Activated CD8-positive, alpha-beta memory T cell treated with anti-CD3 and anti-CD28 coated beads, Interleukin-2, amount 50 U/mL, for 4 hours (primary cell): ENCODE measurements at places on chromosomes 7 and 10.

- no peak for DNase-seq
These were observed 13.9 kb downstream of the CREB3L2 start for GRCh38 chr7:137987968-137988367.

GRCh38 chr10:24475598-24475997 is 248.1 kb downstream of the ARHGAP21 start:
- no peak for DNase-seq

GRCh38 chr10:19168584-19168983 is 120.0 kb downstream of the MALRD1 start:
- no peak for DNase-seq

DNA sequence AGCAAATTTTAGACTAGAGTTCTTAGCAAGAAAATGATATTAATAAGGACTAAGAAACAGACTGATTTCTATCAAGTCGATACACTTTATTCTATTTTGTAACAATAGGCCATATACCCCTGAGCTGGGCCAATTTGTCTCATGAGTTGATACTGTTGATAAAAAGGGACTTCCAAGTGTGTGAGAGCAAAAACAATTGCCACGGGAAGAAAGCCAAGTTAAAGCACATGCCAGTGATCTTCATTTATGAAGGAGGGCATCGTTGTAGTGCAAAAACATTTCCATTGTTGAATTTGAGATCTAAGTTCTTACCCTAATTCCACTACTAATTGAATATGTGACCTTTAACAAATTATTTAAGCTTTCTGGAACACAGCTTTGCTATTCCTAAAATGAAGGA is 119.9 kb downstream of the CNOT4 start:
- DNase-seq, result no peak

- DNase-seq, result no peak
These were observed 26.9 kb downstream of the WIPI2 start for GRCh38 chr7:5216931-5217330.

- peak; percentile 34 for DNase-seq
These were observed at the start of gene GSDME for GRCh38 chr7:24757353-24758275. TSS of gene GSDME (minus strand) at chr7:24757464. CDS start at chr7:24749774, 7,690 bp downstream.

- no peak for DNase-seq
These were observed 29.4 kb upstream of the ADCYAP1R1 start for GRCh38 chr7:31022726-31023125.

- DNase-seq, result no peak
These were observed 555.6 kb downstream of the GLRX3 start for GRCh38 chr10:130691776-130692175.

DNA sequence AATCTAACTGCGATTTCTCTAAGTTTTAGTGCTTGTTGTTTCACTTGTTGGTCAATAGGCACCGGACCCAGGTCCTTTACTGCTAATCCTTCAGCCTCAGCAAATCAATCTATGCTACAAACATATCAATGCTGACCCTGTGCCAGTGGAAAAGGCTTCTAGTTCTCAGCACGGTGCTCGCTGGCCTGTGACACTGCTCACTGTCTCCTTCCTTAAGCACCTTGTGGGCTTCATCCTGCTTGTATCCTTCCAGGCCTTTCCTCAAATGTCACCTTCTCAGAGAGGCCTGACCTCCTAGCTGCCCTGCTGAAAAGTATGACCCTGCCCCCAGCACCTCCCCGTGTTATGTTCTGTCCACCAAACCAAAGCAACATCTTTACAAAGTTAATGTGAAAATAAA is 201.2 kb upstream of the FRMD4A start:
- no peak for DNase-seq

DNA sequence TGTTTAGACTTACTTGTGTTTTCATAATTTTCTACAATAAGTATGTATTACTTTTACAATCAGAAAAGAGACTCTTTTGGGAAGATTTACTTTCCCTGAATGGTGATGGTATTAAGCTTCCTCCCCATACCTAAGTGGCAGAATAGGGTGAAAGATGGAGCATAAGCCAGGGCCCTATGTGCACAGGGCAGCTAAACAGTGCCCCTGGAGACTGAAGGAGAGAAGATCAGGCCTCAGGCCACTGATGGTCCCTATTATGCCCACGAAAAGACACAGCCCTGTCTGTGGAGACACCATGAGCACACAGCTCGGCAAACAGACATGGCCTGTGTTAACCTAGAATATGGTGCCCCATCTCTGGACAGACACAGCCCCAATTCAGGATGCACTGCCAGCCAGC is 139.4 kb downstream of the OAT start:
- DNase-seq, result no peak

DNA sequence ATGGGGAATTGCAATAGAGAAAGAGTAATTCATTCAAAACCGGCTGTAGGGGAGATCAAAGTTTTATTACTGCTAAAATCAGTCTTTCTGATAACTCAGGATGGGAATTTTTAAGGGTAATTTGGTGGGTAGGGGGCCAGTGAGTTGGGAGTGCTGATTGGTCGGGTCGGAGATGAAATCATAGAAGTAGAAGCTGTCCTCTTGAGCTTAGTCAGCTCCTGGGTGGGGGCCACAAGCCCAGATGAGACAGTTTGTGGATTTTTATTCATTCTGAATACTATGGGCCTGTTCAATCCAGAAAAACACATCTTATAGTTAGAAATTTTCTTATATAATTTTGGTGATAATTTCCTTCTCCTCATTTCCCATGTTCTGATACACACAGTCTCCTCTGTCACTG is 25.4 kb downstream of the CALD1 start:
- DNase-seq, result no peak

- DNase-seq, result no peak
These were observed 39.7 kb downstream of the FRMPD2 start for GRCh38 chr10:48234787-48235186.

- no peak for DNase-seq
These were observed 528.3 kb downstream of the GLRX3 start for GRCh38 chr10:130664526-130664925.

GRCh38 chr10:49739426-49739825 is 22.7 kb downstream of the OGDHL start:
- DNase-seq, result no peak

DNA sequence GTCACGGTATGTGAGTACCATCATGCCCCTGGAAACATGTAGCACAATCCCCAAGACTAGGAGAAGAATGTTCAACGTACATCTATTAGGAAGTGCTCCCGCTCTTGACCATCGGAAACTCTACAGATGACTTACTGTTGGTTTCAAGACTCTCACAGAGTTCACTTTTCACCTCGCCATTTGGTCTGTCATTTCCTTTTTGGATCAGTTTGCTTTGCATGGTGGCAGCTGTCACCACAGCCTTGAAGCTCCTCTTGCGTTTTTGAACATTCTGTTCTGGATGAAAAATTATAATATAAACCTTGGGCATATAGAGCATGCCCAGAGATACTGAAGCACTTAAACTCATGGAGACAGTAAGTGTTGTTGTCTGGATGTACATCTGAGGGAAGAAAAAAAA is 806.8 kb downstream of the GRM8 start:
- DNase-seq, result no peak

DNA sequence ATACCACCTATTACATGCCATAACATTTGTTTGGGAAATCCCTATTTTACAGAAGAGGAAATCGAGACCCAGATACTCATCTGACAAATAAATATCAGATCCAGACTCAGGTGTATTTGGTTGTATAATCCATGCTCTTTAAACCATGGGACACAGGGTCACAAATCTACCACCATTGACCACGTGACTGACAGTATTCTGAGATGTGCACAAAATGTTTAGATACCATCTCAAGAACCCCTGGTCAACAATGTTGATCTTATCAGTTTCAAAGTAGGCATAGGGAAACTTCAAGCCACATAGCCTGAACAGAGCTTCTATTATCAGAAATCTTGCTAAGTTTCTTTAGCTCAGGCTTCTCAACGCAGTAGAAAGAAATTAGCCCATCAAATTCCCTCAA is 93.6 kb downstream of the ICA1 start:
- DNase-seq, result no peak

GRCh38 chr7:157949711-157950110 is 612.9 kb downstream of the DNAJB6 start:
- DNase-seq, result no peak

DNA sequence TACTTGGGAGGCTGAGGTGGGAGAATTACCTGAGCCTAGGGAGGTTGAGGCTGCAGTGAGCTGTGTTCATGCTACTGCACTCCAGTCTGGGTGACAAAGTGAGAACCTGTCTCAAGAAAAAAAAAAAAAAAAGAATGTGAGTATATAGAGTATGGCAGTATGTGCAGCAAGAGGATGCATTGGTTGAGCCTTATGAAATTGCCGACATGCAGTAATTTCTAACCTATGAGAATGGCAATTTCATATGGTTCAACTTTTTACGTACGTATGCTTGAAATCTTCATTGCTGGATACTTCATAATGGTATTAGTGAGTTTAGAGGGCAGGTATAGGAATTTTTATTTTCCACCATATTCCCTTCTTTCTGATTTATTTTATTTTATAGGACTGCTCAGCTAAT is 4.6 kb upstream of the FAM133B start:
- DNase-seq, result no peak

GRCh38 chr10:28668363-28669226 is 8.7 kb upstream of the BAMBI start:
- peak; percentile 44 for DNase-seq

DNA sequence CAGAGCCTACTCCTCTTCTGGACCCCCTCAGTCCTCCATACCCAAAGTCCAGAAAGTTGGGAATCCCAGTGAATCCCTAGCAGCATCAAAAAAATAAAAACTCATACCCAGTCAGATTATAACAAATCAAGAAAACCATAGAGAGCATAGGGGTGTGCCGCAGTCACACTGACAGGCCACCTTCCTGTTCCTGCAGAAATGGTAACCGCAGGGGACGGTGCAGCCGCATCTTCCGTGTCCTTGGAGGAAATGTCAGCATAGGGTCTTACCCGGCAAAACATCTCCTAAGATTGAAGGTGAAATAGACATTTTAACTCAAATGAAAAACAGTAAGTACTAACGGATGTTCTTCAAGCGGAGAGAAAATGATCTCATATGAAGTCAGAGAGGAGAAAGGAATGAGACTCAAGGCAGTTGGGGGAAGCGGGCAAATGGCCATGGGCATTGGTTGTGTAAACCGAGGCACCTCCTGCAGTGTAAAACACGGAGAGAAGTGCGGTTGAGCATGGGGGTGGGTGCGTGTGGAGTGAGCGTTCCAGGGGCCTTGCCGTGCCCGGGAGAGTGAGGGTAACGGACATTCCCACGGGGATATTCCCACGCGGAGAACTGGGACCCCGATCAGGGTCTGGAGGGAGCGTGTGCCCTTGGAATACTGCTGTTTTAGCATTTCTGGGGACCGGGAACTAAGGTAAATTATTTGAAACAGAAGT is 110.8 kb downstream of the NKX6-2 start:
- peak; percentile 7 for DNase-seq

DNA sequence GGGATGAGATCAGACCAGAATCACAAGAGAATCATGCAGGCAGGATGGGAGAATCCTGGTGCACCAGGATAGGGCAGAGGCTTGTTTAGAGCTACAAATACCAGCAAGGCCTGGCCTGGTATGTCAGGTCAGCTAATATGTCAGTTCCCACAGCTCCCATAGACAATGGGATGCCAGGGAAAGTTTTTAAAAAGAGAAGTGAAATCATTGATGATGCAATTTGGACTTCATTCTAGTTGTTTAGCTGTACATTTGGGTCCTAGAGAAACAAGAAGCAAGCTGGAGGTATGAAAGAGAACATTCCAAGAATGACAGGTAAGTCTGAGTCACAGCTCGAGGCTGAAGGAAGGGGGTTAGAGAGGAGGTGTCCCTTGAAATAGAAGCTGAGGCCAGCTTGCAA is 45.2 kb downstream of the GPR141 start:
- no peak for DNase-seq
